Esophagus squamous epithelium (tissue), 5 donors: ENCODE measurements at places on chromosomes 6 and 20.

DNA sequence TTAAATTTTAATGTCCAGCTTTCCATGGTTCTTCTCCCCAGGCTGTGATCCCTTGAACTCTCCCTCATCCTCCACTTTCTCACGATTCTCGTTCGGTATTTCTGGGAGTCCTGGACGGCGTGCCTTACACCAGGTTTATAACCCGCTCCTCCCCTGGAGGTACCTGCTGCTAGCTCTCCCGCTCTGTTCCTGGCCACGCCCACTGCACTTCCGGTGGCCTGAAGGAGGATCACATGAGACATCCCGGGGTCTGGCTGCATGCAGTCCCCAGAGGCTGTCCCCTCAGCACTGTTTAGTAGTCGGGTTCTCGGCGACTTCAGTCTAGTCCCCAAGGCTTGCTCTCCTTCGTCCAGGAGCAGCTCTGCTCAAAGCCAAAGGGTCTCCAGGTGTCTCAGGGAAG is 28.4 kb upstream of the GCLC start:
- no peak for DNase-seq

- DNase-seq: no peak
Observed at GRCh38 chr6:141513830-141514229, 618.9 kb upstream of the GJE1 start.

- no peak for DNase-seq
Observed at GRCh38 chr20:57514273-57514751, 10.6 kb downstream of the CTCFL start.

- no peak for DNase-seq
Observed at GRCh38 chr6:14881398-14881797, 364.5 kb upstream of the JARID2 start.

GRCh38 chr6:11640486-11640885 is 102.9 kb downstream of the TMEM170B start:
- DNase-seq: no peak

DNA sequence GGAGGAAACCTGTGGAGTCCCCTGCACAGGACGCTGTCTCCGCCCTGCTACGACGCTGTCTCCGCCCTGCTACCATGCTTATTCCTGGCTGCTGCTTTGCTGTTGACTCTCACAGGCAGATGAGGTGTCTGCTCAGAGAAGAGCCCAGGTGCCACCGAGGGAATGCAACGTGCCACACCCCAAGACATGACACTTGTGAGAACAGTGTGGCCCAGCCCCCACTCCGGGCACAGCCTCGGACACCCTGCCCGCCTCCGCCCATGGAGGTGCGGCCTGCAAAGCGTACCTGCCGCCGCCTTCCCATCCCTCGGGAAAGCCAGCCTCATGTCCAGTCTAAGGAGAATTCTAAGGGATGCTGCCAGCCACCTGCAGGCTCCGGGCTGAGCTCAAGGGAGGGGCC is 15.6 kb upstream of the MRGBP start:
- DNase-seq: no peak

DNA sequence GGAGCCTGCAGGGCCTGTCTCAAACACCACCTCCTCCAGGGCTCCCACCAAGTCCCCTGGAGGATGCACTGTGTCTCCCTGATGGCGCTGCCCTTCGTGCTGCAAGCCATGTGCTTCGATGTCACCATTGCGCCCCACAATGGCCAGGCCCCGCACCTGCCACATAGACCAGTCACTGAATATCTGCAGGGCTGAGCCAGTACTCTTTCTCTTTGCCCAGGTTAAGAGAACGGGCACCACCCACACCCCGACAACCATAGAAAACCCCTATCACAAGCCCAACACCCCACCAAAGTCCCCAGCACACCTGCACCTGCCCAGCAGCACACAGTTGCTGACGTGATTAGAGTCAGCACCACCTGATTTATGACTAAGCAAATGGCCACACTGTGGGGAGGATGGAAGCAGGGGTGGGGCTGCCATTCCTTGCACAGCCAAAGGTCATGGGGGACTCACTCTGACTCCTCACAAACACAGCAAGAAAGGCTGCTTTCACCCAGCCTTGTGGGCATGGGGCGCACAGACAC is 104.3 kb downstream of the SLC23A2 start:
- DNase-seq: no peak

- DNase-seq: no peak
Observed at GRCh38 chr6:117555262-117555849, 47.0 kb downstream of the GOPC start.

GRCh38 chr6:170082531-170083187 is 208.2 kb downstream of the DLL1 start:
- DNase-seq: no peak

GRCh38 chr6:159395609-159396008 is 226.4 kb downstream of the FNDC1 start:
- no peak for DNase-seq
